Tibial nerve (tissue), 4 donors: ENCODE measurements at places on chromosomes 11 and 22.

DNA sequence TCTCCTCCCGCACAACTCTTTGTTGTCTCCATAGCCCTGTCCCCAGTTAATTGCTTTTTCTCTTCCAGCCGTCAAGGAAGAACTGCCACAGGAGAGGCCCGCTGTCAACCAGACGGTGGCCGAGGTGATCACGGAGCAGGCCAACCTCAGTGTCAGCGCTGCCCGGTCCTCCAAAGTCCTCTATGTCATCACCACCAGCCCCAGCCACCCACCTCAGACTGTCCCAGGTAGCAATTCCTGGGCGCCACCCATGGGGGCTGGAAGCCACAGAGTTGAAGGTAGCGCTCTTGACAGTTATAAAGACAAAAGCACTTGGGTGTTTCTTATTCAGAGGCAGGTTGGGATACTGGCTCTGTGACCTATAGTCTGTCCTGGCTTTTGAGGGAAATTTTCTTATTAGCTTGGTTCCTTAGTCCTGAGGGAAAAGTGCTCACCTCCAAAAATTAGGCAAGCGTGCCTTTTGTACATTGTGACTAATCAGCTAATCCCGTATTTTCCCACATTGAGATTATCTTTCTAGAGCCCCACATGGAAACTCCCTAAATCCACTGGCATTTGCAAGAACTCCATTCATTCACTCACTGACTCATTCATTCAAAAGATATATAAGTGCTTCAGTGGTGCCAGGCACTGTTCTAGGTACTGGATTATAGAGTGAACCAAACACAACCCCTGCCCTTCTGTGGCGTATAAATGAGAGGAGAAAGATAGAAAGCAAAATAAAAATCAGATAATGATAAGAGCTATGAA lies 65.9 kb downstream of the KREMEN1 start:
- peaks cover 2% of the 10 kb centered on the region for H3K36me3 ChIP-seq
- H3K4me1 ChIP-seq: no peaks in the 10 kb centered on the region
- no peak overlapping the region for H3K27ac ChIP-seq
- DNase-seq: no peak
- H3K27me3 ChIP-seq: no peaks in the 10 kb centered on the region
- H3K4me3 ChIP-seq: no peak overlapping the region

DNA sequence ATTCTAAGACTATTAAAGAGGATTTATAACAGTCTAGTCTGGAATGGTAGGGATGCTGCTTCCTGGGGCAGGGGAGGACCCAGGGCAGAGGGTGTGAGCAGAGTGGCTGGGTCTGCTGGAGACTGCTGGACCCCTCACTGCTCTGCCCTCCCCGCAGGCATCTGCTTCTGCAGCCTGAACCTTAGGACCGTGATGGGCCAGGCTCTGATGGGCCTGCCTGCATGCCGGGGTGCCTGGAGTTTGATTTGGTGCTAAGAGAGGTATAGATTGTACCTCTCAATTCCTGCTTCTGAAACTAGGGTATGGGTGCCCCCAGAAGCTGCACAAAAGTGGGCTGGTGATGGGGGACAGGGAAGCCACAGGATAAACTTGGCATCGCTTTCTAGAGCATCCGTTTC lies 54.9 kb downstream of the CD82 start:
- no peaks in the 10 kb centered on the region for H3K27me3 ChIP-seq
- no peak overlapping the region for H3K27ac ChIP-seq
- H3K4me1 ChIP-seq: no peaks in the 10 kb centered on the region
- H3K4me3 ChIP-seq: no peak overlapping the region
- no peak for DNase-seq
- peaks cover 27% of the 10 kb centered on the region for H3K36me3 ChIP-seq

DNA sequence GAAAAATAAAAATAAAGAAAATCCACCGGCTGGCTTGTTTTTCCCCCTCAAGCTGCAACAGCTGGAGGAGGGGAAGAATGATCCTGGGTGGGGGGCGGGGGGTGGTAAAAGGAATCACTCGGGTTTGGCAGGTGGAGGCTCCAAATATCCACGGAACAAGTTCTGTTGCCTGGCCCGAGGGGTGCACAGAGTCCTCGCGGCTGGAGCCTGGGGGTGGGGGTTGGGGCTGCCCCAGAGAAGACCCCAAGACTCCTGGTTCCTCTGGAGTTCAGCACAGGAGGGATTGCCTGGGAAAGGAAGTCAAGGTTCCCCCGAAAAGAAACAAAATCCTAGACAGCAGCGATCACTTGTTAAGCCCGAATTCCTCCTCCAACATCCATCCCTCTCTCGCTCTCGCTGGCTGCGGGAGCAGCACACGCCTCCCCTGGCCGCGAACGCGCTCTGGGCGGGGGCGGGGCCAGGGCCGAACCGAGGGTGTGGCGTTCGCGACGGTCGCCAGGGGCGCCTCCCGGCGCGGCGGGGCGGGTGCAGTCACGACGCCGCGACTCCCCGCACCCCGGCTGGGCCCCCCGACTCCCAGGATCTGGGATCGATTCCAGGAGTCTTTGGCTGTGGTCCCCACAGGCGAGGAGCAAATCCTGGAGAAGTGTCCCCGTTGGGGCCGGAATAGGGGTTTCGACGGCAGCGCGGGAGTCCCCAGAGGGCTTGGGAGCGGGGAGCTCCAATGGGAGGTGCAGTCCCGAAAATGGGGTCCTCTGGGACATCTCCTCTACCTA lies at the start of gene KCNA4:
Gene KCNA4, minus strand, starts transcription at position 443 of the 776 bp plus-strand sequence. CDS start 4,352 bp downstream, outside the sequence.
- H3K36me3 ChIP-seq: no peaks in the 10 kb centered on the region
- peak within 1 kb of the TSS; percentile 12 for H3K4me3 ChIP-seq
- H3K27ac ChIP-seq: no peak within 1 kb of the TSS
- no peak for DNase-seq

DNA sequence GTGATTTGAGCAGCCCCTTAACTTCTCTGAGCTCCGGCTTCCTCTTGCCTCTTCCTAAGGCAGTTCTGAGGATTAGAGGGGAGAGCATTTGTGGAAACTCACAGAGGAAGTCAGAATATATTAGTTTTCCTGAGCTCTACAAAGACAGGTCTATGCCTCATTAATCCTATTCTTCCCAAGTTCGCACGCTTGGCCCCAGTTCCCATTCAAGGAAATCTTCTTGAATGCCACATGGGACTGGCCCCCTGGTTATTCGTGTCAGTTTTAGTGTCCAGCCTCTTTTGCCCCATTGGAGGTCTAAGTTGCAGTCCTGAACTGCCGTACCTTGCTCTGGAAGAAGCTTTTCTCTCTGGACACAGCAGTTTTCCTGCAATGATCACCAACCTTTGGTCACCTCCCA lies 37.6 kb upstream of the ALX4 start:
- no peaks in the 10 kb centered on the region for H3K4me1 ChIP-seq
- H3K27me3 ChIP-seq: no peaks in the 10 kb centered on the region
- H3K36me3 ChIP-seq: no peaks in the 10 kb centered on the region

- no peak for DNase-seq
- no peak overlapping the region for H3K27ac ChIP-seq
- no peaks in the 10 kb centered on the region for H3K36me3 ChIP-seq
- H3K4me1 ChIP-seq: no peaks in the 10 kb centered on the region
Observed at GRCh38 chr11:124533626-124534025, 9.8 kb downstream of the OR8B12 start.

- no peaks in the 10 kb centered on the region for H3K27me3 ChIP-seq
- no peaks in the 10 kb centered on the region for H3K4me1 ChIP-seq
- no peak overlapping the region for H3K27ac ChIP-seq
- no peak for DNase-seq
- H3K4me3 ChIP-seq: no peak overlapping the region
- no peaks in the 10 kb centered on the region for H3K36me3 ChIP-seq
Observed at GRCh38 chr11:35255514-35255913, 116.5 kb downstream of the CD44 start.

DNA sequence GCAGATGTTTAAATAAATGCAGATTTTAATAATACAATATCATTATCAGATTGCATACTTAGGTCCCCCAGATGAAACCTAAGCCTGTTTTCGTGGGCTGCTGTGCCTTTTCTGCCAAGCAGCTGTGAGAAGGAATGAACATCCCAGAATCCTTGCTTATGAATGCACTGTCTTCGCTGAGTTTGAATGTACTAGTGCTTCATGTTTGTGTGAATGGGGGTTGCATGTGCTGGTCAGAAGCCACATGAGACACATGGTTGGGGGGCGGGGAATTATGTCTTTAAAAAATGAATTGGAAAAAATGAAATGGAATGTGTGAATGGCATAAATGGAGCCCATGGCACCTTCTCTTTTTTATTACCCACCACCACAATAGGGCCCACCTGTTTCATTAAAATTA lies 125.4 kb upstream of the HSD17B12 start:
- H3K27me3 ChIP-seq: peaks cover 57% of the 10 kb centered on the region
- H3K4me1 ChIP-seq: peaks cover 38% of the 10 kb centered on the region
- no peak for DNase-seq
- H3K27ac ChIP-seq: no peak overlapping the region

GRCh38 chr11:110435780-110436717 lies 6.3 kb downstream of the FDX1 start:
- peaks cover 55% of the 10 kb centered on the region for H3K4me1 ChIP-seq
- H3K36me3 ChIP-seq: no peaks in the 10 kb centered on the region
- no peak overlapping the region for H3K4me3 ChIP-seq

GRCh38 chr11:107741044-107741823 lies 29.4 kb upstream of the SLN start:
- no peaks in the 10 kb centered on the region for H3K36me3 ChIP-seq
- H3K4me1 ChIP-seq: no peaks in the 10 kb centered on the region
- H3K4me3 ChIP-seq: no peak overlapping the region
- H3K27ac ChIP-seq: no peak overlapping the region

- no peak for DNase-seq
- H3K36me3 ChIP-seq: no peaks in the 10 kb centered on the region
- no peaks in the 10 kb centered on the region for H3K27me3 ChIP-seq
Observed at GRCh38 chr11:120740380-120740779, 228.8 kb downstream of the GRIK4 start.

DNA sequence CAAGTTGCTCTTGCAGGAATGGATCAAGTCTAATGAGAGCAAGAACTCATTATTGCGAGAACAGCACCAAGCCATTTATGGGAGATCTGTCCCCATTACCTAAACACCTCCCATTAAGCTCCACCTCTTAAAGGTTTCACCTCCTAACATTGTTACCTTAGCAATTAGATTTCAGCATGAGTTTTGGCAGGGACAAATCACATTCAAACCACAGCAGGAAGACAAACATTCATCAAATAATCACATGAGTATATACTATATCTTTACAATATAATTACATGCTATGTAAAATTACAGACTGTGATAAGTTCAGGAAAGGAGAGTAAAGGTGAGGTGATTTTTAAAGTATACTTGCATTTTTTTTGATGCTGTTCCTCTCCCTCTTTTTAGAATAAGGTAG lies 6.6 kb upstream of the TEAD1 start:
- H3K4me3 ChIP-seq: no peak overlapping the region
- DNase-seq: no peak
- no peaks in the 10 kb centered on the region for H3K36me3 ChIP-seq
- no peaks in the 10 kb centered on the region for H3K27me3 ChIP-seq
- H3K4me1 ChIP-seq: no peaks in the 10 kb centered on the region

DNA sequence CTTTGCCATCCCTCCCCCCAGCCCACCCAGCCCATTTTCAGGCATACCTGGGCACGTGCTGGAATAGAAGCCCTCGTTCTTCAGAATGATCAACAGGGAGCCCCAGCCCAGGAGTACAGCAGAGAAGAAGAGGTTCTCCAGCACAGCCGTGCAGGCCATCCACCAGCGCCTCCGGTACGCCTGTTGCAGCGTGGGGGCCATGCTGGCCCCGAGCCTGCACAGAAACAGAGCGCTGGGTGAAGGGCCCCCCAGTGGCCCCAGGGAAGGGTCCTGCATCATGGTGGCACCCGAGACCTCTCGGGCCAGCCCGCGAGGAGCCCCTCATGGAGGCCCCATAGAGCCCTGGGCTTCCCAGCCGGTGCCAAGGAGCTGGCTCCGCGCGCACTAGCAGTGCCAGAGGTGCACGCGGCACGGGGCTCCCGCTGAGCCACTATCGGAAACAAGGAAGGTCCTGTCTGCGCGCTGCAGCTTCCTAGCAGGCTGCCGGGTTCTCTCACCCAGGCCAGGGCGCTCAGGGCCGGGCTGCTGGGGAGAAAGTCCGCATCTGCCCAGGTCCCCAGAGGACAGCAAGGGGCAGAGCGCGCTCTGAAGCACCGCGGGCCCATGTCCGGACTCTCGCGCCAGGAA lies 1.5 kb downstream of the SLC43A1 start:
- peak overlapping the region; percentile 67 for H3K4me3 ChIP-seq
- H3K27me3 ChIP-seq: no peaks in the 10 kb centered on the region
- no peaks in the 10 kb centered on the region for H3K4me1 ChIP-seq
- H3K36me3 ChIP-seq: no peaks in the 10 kb centered on the region

- peaks cover 28% of the 10 kb centered on the region for H3K36me3 ChIP-seq
- H3K27ac ChIP-seq: no peak overlapping the region
- H3K4me3 ChIP-seq: no peak overlapping the region
- no peaks in the 10 kb centered on the region for H3K4me1 ChIP-seq
- no peaks in the 10 kb centered on the region for H3K27me3 ChIP-seq
Observed at GRCh38 chr11:128473636-128474035, 113.7 kb downstream of the ETS1 start.

GRCh38 chr22:33920197-33920540 lies at the start of gene LARGE1:
Gene LARGE1 (minus strand): TSS chr22:33920476.
- no peaks in the 10 kb centered on the region for H3K27me3 ChIP-seq
- H3K36me3 ChIP-seq: no peaks in the 10 kb centered on the region
- peak within 1 kb of the TSS; percentile 72 for H3K4me3 ChIP-seq

- no peaks in the 10 kb centered on the region for H3K4me1 ChIP-seq
- DNase-seq: no peak
- H3K4me3 ChIP-seq: no peak overlapping the region
- no peaks in the 10 kb centered on the region for H3K36me3 ChIP-seq
- H3K27me3 ChIP-seq: no peaks in the 10 kb centered on the region
Observed at GRCh38 chr22:44721213-44721612, 19.2 kb downstream of the PRR5 start.

- no peak overlapping the region for H3K27ac ChIP-seq
- H3K4me1 ChIP-seq: no peaks in the 10 kb centered on the region
- no peak for DNase-seq
- no peaks in the 10 kb centered on the region for H3K27me3 ChIP-seq
- H3K36me3 ChIP-seq: no peaks in the 10 kb centered on the region
Observed at GRCh38 chr11:30116512-30116911, 99.7 kb upstream of the KCNA4 start.
